Fibroblast of lung (primary cell): ENCODE measurements at places on chromosomes 7 and 10.

- no peaks in the 10 kb centered on the region for H3K36me3 ChIP-seq
- no peak overlapping the region for H3K27ac ChIP-seq
- no peak overlapping the region for H3K4me3 ChIP-seq
- H3K4me1 ChIP-seq: no peaks in the 10 kb centered on the region
Measured at GRCh38 chr7:117045927-117046710, 92.8 kb downstream of the ST7 start.

DNA sequence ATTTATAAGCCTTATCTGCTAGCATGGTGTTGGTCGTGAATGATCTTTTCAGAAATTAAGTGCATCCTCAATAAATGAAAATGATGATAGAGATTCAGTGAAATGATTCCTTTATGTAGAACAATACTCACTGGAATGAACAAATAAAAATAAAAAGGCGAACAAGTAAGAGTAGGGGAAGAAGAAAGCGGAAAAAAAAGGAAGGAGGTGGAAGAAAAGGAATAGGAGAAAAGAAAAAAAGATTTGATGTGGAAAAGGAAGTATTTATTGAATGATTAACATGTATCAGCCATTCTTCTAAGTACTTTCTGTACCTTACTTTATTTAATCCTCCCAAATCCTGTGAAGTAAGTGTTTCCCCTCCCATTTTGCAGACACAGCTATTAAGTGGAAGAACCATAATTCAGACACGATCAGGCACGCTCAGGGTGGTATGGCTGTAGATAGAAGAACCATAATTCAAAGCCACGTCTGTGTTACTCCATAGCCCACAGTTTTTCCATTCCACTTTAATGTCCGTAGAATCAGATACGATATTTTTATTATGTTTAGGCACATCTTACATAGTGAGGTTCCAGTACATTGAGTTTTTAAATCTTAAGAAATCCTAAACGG lies 156.2 kb upstream of the LAMB4 start:
- DNase-seq: no peak
- H3K27ac ChIP-seq: no peak overlapping the region
- no peaks in the 10 kb centered on the region for H3K27me3 ChIP-seq

DNA sequence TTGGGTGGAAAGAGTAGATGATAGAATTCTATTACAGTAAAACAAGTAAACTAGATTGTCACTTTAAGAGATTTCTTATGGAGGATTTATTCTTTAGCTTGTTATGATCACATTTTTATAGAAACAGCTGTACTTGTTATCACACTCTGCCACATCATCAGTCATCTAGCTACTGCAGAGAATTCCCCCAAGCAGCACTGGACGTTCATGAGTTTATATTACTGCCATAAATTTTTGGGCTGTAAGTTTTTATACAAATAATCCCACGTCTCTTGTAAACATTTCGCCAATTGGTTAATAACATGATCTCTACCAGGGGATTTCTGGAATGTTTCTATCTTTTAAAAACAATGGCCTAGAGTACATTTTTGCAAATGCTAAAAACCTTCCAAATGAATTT lies 238.8 kb downstream of the POLR1F start:
- no peak overlapping the region for H3K4me3 ChIP-seq
- no peaks in the 10 kb centered on the region for H3K4me1 ChIP-seq
- H3K27me3 ChIP-seq: no peaks in the 10 kb centered on the region

DNA sequence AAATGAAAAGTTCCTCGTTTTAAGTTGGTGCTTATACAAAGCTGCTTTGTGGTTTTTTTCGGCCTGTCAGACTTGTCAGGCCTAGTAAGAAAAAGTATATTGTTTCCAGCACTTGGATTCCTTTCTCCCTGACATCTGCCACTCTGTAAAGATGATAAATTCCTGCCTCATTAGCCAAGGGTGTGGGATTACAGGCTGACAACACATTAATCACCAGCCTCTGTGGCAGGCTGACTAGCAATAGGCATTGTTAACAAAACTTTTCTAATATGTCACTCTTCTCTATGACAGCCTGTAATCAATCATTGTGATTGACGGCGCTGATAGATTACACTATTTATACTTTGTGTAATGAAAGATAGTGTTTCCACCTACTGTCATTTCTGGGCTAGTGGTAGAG lies 682.5 kb downstream of the LRMDA start:
- no peaks in the 10 kb centered on the region for H3K36me3 ChIP-seq
- H3K27ac ChIP-seq: no peak overlapping the region
- no peak overlapping the region for H3K4me3 ChIP-seq
- no peak for DNase-seq
- peaks cover 5% of the 10 kb centered on the region for H3K4me1 ChIP-seq
